ENCODE measurements at places on chromosomes 11 and 22.
A peak's percentile ranks its signal among the peaks of the same experiment; 100 is the strongest.

GRCh38 chr11:128290106-128290840 is 297.1 kb downstream of the ETS1 start:
- DNase-seq, result peak; percentile 90

GRCh38 chr11:12008790-12009616 is 577 bp upstream of the DKK3 start:
- DNase-seq, result peak; percentile 45

GRCh38 chr22:23800297-23801237 is 13.8 kb downstream of the SMARCB1 start:
- DNase-seq, result no peak

- no peak for DNase-seq
Observed at GRCh38 chr11:68379206-68379605, 66.8 kb downstream of the LRP5 start.

- no peak for DNase-seq
Observed at GRCh38 chr11:128431931-128432330, 155.4 kb downstream of the ETS1 start.

DNA sequence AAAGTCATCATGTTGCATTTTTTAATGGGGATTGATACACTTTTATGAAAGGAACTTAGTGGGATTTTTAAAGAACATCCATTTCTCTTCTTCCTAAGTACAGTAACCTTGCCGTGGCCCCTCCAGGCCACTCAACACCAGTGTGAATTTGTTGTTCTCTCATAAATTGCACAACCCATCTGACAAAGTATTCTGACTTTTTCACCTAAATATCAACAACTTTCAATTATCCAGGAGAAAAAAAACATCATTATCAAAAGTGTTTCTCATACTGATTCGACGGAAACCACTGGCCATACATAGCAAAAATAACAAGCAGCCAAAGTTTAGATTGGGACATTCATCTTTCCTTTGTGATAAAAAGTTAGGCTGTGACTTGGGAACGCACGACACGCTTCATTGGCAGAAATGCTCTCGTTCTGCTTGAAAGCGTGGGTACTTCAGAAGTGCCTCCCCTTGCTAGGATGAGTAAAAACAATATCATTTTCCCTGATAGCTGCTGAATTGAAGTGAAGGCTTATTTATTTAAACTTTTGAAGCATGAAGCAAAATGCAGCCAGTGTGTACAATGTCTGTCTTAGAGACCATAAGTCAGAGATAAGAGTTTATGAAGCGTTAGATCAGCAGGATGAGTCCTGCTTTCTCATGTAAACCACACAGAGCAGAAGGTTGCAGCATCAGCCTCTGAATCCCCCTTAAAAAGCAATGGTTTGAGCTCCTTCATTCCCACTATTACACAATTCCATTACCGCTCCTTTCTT is 20.6 kb upstream of the EIF3M start:
- peak; percentile 9 for DNase-seq

- DNase-seq, result no peak
Observed at GRCh38 chr22:34055525-34056200, 135.4 kb upstream of the LARGE1 start.

GRCh38 chr22:30864441-30865420 is 103.8 kb downstream of the MORC2 start:
- no peak for DNase-seq
